ENCODE measurements at places on chromosomes 12 and 14.
A peak's percentile ranks its signal among the peaks of the same experiment; 100 is the strongest.

- no peak for DNase-seq
Measured at GRCh38 chr12:4302881-4303280, 18.1 kb upstream of the TIGAR start.

GRCh38 chr12:118312578-118312977, 60.1 kb downstream of the TAOK3 start:
- no peak for DNase-seq

- peak; percentile 10 for DNase-seq
Measured at GRCh38 chr14:56378475-56378877, 201.1 kb upstream of the TMEM260 start.

GRCh38 chr14:71651228-71651627, 281.0 kb upstream of the RGS6 start:
- DNase-seq: no peak

DNA sequence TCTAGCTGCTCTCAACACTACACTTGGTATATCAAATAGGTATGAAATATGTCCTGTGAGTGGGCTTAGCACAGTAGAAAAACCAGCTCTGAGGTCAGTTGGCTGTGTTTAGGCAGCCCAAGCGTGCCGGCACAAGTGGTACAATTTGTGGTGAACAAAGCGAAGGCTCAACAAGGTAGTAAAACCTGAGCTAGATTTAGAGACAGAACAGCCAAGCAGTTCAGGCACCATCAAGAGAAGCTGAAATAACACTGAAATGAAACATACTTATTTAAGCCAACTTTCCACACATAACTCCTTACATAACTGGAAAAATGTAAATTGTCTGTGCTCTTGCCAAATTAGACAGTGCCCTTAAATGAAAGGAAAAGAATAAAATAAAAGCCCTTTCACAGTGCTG, 596.8 kb upstream of the FBXO33 start:
- DNase-seq: no peak

- DNase-seq: peak; percentile 74
Measured at GRCh38 chr12:47725893-47726292, 603 bp upstream of the ENDOU start.

DNA sequence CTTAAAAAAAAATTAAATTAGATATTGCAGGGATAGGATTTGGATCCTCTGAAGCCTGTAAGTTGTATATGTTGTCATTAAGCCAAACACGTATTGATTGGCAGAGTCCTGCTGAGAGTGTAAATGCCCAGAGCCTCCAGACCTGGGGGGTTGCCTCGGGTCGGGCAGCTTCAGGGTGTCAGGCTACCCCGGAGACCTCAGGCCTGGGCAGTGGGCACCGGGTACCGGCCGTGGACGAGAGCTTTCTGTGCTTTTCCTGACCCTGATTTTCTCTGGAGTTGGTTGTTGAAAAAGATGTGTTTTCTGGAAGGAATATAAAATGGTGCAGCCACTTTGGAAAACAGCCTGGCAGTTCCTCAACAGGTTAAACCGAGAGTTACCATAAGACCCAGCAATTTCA, 96.1 kb downstream of the DNAH10 start:
- DNase-seq: no peak

GRCh38 chr12:105235281-105235731, 668 bp downstream of the APPL2 start:
- DNase-seq: no peak

DNA sequence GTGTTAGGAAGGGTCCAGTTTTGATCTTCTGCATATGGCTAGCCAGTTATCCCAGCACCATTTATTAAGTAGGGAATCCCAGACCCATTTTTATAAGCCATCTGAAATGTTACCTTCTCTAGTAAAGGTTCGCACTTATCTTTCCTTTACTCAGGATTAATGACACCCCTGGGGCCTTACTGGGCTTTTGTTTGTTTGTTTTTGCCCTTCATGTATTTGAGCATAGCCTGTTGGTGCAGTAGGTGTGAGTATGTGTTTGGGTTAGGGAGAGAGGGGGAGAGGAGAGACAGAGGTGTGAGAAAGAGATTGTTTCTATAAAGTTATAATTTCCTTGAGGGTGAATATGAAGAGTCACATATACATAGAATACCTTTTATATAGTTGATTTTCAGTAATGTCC, 96.9 kb downstream of the AKAP6 start:
- no peak for DNase-seq

DNA sequence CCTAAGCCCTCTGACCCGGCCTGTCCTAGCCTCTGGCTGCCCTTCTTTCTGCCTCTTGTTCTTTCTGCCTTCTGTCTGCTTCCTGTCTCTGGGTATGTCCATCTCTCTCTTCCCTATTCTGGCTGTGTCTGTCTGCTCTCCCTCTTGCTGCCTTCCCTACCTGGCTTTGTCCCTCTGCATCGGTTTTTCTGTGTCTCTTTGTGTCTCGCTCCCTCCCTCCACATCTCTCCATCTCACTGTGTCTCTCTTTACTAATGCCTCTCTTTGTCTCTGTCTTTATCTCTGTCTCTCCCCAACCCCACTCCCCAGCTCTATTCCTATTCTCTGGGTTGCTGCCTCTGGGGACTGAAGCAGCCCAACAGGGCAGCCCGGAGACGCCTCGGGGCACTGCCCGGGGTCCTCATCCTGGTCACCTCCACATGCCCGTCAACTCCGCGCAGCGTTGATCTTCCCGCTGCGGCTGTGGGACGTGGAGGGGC, 10.1 kb downstream of the SHMT2 start:
- no peak for DNase-seq

GRCh38 chr14:95413289-95414215, 93.8 kb upstream of the CLMN start:
- DNase-seq: no peak

DNA sequence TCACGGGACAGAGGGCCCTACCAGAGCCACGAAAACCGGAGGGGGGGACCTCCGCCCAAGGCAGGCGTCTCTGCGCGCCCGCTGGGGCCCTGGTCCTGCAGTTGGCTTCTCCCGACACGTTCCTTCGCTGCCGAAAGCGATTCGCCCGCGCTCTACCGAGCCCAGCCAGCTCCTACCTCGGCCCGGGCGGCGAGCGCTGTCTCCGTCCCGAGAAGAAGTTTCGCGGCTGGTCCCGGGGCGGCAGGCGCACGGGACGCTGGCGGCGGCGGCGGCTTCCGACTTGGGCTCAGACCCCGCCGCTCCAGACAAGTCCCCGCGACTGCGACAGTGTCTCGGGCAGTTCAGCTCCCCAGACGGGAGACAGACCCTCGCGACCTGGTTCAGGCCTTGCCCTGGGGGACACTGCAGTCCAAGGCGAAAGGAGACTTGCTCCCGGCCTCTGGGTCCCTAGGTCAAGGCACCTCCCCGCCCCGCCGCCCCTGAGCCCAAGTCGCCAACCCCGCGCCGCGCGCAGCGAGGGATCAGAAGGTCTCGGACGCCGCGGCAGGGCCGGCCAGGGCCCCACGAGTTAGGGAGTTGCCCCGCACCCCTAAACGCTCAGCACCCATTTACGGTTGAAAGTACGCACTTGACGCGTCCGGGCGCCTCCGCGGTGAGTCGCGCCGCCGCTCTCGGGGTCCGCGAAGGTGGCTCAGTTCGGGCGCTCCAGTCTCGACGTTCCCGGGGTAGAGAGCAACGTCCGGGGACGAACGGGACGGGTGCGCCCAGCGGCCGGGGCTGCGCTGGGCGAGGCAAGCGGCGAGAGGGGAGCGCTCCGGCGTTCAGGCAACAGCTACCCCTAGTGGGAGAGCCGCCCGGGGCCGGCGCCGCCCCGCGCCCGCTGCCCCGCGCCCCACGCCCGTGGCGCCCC, 1.4 kb upstream of the DIO3 start:
- DNase-seq: no peak

- DNase-seq: no peak
Measured at GRCh38 chr12:107978201-107978600, 150.9 kb upstream of the WSCD2 start.

DNA sequence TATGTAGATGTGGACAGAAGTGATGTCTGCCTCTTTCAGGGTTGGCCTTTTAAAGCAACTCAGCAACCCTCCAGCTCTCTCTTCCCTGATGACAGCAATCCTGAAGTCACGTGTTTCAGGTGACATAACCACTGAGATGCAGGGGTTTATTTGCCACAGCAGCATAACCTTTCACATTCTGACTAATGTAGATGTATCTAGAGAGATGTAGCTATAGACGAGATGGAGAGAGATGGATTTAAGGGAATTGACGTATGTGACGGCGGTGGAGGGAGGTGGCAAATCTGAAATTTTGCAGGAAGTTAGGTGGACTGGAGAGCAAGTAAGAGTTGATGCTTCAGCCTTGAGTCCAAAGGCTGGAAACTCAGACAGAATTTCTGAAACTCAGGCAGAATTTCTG, 126.0 kb downstream of the ZFP36L1 start:
- DNase-seq: no peak

DNA sequence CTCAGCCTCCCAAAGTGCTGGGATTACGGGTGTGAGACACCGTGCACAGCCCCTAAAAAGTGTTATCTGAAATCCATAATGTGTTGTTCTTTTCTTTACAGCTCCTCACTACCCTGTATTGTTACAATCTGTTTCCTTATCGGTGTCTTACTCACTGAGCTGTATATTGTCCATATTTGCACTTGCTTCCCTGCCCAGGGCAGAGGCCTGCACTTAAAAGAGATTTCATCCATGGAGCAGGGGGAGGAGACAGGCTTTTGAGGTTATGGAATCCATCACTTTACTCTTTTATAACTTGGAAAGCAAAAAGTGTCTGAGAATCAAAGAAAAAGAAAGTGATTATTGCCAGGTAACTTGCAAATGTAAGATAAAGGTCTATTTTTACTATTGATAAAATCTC, 251.0 kb downstream of the DIO2 start:
- no peak for DNase-seq

DNA sequence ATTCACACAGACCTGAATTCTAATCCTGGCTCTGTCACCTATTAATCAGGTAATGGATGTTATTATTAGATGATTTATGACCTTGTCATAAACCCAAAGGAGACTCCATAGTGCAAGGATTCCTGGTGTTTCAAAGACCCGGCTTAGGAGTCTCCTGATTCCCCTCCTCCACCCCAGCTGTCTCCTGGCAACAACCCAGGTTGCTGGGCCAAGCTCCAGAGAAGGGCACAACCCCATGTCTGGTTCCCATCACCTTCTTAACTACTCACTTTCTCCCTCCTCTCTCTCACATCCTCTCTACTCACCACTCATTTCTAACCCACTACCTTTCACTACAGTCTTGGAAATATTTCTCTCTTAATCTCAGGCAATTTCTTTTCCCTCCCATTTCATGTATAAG, 41.6 kb downstream of the RHOJ start:
- no peak for DNase-seq

DNA sequence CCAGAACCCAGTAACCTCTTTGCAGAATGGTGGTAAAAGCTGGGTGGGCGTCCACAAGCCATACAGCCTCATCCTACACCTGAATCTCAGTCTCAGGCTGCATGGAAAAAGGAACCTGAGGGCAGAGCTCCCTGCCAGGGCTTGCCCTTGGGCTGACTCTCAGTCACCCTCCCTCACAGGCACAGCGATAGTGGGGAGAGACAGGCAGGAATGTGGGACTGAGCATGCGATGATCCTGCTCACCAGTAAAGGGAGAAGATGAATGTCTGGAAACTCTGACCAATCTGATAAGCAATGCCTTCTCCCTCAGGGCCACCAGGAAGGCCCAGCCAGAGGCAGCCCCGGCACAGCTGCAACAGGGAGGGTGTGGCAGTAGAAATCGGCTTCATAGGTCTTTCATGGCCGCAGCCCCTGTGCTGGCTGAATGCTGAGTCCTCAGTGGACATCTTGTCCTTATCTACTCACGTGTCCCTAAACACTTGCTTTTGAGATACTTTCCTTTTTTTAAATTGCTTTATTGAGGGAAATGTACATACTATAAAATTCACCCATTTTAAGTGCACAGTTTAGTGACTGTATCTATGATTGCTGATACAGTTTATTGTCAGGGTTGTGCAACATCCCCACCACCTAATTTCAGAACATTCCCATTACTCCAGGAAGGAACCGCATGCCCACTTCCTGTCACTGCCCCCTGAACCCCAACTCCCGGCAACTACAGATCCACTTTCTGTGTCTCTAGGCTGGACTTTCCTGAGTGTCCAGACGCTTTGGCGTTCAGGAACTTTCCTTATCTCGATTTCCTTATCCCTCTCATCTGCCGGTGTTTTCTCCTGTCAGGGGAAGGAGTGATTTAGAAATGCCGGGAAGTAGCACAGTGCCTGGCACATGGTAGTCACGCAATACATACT, 258.1 kb downstream of the PCNX1 start:
- DNase-seq: peak; percentile 32

DNA sequence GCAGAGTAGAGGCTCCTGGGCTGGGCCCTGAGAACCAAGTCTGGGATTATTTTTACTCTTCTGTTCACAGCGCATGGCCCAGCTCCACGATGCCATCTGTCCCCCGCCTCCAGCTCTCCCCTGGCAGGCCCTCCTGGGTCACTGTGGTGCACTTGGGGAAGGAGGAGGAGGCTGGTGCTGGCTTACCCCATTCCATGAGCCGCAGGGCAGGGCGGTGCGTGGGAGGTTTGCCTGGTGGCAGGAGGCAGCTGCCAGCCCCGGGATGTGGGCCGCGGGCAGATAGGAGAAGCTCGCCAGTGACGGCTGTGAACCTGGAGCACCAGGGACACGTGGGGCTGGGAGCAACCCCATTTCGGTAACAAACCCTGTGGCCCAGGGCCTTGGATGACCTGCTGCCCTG, 23.2 kb downstream of the TEAD4 start:
- no peak for DNase-seq

Measured in NB4 (cell line).